NCI-H1436 (cell line): ENCODE measurements at places on chromosomes 7 and 10.
A peak's percentile ranks its signal among the peaks of the same experiment; 100 is the strongest.

DNA sequence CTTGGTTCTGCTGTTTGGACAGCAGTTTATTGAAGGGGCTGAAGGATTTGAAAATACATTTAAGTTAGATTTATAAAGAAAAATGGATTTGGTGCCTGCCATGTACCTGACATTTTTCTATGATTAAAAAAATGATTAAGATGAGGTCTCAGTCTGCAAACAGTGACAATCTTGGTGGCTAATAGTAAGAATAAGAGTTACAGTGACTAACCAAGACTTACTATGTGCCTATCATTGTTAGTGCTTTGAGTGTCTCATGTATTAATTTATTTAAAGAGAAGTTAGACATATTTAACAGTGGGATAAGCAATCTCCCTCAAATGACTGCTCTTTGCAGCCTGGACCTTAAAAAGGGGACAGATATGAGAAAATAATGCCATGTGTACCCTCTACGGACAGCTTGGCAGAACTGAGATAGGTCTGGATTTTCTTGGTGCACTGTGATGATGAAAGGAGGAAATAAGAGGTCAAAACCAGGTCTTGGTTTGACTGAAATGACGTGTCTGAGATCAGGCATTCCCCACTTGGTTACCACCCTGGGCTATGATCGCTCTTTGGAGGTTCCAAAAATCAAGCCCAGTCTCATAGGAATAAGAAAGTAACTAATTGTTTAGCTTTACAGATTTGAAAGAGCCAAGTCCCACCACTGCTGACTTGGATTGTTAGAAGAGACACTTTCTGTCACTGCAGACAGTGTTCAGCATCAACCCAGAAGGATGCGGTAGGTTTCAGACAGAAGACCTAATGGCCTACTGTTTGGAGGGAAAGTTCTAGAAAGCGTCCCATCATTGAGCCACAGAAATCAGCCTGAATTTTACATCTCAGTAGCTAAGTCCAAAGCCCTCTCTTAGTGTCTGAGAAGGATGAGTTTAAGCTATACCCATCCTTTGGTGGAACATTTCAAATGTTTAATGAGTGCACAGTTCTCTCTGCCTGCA, 2.1 kb downstream of the CASP7 start:
- no peak for DNase-seq

GRCh38 chr10:103416436-103417147, 20.2 kb downstream of the PDCD11 start:
- peak; percentile 40 for DNase-seq

GRCh38 chr7:18927134-18927533, 190.3 kb downstream of the TWIST1 start:
- DNase-seq, result no peak

GRCh38 chr10:128050936-128051335, 75.3 kb downstream of the MKI67 start:
- no peak for DNase-seq

DNA sequence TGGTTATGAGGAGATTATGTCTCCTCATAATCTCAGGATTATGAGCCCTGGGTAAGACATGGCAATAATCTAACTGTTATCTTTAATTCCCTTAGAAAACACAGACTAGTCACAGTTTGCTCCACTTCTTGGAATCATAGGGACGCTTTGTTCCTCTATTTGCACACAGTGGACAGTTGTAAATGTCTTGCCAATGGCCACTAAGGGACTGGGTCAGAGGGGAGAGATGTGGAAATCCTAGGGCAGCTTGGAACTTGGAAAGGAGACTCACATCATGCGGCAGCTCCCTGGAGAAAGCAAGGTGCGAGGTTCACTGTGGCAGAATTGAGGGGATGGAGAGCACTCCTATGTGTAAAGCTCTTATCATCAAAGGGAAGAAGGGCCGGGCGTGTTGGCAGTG, 266.1 kb downstream of the PRPF18 start:
- no peak for DNase-seq

DNA sequence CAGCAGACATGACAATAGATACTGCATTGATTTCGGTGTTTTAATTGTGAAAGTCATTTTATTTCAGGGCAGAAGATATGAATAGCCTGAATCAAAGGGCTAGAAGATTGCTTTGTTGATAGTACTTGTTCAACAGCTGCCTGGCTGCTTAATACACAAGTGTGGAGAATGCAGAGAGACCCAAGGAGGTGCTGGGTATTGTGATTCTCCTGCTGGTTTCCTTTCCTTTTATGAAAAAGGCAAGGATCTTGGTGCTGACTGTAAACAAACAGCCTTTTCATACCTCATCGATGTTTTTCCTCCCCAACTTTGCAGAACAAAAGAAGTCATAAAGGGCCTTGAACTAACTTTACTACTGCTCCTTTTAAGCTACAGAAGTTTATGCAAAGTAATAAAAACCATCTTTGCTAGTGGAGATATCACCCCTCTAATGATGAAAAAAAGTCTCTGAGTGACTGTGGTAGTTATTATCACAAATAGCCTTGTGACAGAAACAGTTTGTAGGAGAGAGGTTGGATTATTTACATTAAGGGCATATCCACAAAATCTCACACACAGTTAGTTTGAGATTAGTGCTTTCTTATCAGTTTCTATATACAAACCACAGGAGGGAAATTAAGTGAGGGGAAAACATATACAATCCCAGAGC, 800.0 kb downstream of the LRMDA start:
- no peak for DNase-seq

DNA sequence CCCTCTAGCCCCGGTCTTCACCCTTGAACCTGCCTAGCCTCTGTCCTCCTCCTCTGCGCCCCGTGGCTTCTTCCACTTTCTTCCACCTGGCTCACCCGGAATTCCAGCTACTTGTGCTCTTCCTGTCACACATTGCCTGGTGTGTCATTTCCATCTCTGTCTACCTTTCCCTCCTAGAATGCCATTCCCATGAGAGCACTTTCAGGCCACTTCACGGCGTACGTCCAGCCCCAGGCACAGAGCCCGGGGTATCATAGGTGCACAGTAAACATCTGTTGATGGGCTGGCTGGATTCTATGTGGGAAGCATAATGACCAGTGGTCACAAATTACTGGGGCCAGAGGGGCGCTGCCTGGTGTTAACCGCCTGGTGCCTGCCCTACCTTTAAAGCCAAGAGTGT, 161.3 kb downstream of the CUX1 start:
- no peak for DNase-seq

DNA sequence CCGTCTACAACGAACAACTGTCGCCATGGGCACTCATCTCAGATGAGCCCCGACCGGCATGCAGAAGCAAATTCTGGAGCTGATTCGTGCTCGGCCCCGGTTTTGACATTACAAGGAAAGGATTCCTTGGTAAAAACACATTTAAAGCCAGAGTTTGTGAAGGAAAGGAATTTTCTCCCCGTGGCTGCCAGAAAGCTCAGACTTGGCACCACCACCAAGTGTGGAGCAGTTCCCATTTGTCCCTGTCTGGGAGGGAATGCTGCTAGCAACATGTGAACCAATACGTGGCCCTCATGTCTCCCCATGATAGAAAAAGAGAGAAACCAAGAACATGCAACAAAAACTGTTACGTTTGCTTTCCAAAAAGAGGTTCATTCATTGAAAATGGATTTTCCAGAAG, 55.2 kb upstream of the DDC start:
- DNase-seq, result no peak

DNA sequence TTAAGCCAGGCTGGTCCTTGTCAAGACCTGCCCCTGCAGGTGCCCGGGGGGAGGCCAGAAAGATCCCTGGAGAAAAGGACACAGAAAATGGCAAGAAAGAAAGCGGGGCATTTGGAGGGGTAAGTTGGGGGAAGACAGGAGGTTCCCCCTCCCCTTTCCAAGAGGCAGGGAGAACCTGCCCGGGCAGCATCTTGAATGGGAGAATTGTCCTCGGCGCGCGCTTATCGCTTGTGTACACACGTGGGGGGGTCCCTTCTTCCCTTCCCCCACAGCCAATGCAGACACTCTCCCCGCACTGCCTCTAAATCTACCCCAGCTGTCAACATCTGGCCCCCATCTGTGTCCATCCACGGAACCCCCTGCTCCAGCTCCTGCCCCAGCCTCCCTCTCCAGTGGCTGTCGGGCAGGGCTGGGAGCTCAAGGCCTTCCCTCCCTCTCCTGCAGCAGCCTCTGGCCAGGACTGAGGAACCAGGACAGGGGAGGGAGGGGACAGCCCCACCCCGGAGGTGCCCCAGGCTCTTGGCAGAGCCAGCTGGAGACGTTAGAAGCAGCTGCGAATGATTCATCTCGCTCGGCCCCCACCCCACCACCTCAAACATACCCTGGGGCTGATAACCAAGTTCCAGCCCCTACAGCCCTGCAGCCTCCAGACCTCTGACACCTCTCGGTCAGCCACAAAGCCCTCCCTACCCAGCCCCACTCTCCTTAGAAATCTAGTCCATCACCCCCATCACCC, 25.3 kb downstream of the EPHB4 start:
- no peak for DNase-seq

- no peak for DNase-seq
These were observed 57.2 kb upstream of the STRIP2 start for GRCh38 chr7:129376778-129377700.

DNA sequence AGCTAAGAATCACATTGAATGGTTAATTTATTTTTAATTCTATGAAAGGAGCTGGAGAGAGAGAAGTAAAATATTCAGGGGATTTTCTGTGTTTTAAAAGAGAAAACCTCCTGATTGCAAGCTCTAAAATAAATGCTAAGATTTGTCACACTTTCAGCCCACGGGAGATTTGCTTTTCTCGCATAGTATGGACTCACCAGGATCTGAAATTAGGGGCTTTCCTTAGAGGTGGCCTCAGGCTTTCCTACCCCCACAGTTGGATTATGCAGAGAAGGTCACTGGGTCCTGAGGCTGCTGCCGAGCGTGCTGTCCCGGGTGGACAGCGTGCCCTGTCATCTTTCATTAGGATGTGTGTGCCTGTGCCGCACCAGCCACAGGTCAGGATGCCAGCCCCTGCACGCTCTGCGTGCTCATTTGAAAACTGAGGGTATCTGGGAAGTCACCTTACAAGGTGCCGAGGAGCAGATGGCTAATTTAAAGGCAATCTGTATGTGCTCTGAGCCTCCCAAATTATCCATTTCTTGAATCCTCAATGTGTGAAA, 258.8 kb downstream of the CELF2 start:
- DNase-seq, result no peak

GRCh38 chr7:69738396-69738951, 140.2 kb downstream of the AUTS2 start:
- peak; percentile 36 for DNase-seq

DNA sequence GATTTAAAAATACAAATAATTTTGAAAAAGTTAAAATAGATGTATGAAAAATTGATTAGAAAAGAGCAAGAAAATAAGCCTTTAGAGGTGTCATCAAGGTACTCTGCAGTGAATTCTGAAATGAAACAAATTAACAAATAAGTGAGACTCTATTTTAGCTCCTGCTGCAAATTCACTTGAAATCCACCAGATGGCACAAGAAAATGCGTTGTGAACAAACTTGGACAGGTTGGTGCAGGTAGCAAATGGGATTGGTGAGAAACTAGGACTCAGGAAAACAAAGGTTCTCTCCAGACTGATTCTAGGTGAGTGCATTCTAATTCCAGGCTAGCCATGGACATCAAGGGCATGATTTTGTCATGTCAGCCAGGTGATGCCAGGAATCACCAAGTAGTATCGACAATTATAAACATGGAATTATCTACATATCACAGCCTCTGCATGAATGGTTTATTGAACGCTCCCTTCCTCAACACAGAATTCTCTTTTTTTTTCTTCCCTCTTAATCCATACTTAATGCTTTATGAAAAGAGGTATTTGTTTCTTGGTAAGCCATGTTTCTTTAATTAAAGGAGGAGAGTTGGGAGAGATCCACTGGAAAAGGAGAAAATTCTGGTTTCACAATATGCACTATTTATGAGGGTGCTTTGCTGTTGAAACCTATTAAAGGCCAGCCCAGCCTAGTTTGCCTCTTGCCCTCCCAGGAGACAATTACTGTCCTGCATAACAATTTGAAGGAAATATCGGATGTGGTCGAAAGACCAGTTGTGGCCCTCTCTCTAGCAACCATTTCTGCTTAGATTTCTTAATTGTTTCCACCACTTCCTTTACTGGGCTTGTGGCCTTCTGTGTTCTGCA, 118.1 kb downstream of the ZNF365 start:
- DNase-seq, result no peak

GRCh38 chr7:71198887-71199286, 66.9 kb downstream of the GALNT17 start:
- no peak for DNase-seq

DNA sequence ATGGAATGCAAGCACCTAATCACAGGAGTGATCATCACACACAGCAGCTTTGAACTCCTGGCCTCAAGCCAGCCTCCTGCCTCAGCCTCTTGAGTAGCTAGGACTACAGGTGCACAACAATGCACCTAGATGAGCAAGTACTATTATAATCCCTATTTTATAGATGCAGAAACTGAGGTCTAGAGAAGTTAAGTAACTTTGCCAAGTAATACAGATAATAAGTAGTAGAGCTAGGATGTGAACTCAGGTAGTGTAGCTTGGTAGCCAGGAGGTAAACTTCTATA, 33.7 kb downstream of the DNAJC12 start:
- no peak for DNase-seq

DNA sequence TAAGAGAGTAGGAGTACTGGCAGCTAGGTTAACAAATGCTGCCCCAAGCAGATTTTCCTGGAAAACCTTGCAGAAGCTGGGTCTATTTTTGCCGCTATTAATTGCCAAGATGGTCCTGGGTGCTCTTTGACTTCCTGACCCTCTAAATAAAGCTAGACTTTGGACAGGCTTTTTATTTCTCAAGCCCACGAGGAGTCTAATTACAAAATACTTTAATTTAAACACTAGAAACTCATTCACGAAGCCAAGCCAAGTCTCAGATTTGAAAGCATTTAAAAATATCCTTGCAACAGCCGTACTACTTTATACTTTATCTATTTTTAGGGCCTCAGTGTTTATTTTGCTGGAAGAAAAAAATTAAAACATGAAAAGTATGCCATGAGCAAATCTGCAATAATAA, 45.1 kb downstream of the TMEM26 start:
- DNase-seq, result no peak

DNA sequence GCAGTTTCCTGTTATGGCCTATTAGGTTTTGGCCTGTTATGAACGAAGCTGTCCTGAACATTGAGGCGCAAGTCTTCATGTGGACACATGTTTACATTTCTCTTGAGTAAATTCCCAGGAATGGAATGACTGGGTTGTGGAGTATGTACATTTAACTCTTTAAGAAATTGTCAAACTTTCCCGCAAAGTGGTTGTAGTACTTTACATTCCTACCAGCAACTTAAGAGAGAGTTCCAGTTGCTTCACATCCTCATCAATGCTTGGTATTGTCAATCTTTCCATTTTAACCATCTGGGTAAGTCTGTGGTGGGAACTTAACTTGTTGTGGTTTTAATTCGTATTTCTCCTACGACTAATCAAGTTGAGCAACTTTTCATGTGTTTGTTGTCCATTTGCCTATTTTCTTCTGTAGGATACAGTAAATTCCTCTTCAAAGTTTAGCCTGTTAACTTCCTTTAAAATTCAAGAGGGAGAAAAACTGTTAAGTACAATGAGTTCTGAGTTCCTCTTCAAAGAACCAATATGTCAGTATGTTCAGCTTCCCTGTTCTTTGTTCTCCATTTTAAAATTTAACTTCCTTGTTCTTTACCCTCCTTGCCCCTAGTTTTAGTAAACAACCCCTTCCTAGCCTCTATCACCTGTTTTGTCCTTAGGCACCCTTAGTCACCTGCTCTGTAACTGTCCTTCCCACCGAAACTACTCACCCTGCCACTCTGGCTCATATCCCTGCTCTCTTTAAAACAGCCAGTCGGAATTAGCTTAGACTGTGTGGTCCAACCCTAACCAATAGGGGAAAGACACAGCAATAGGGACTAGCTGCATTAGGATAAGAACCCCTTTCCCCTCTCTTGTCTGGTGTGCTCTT, 74.0 kb downstream of the FAM241B start:
- no peak for DNase-seq

GRCh38 chr7:2010551-2011265, 222.0 kb downstream of the MAD1L1 start:
- DNase-seq, result no peak
